ENCODE measurements at places on chromosomes 3 and 15.

- no peak for DNase-seq
These were observed 50.1 kb downstream of the PPM1L start for GRCh38 chr3:160806094-160806493.

GRCh38 chr3:127915937-127916493, 983 bp downstream of the KBTBD12 start:
- no peak for DNase-seq

DNA sequence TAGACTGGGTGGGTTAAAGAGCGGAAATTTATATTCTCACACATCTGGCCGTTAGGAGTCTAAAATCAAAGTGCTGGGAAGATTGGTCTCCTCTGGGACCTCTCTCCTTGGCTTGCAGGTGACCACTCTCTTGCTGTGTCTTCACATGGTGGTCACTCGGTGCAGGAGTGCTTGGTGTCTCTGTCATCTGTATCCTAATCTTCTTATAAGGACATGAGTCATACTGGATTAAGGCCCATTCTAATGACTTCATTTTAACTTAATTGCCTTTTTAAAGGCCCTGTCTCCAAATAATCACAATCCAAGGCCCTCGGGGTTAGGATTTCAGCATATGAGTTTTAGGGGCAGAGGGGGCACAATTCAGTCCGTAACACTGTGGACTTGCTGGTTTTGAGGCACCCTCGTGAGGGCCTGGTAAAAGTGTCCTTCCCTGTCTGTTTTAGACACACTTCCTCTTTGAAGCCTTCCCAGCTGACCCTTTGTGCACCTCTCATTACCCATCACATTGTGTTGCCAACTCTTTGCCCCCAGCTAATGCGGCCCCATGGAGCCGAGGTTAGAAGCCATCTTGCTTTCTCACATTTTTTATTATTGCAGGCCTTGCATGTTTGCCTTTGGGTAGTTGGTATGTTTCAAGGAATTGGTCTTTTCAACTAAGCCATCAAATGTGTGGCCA, 3.2 kb downstream of the XYLB start:
- DNase-seq: peak; percentile 38

- DNase-seq: no peak
These were observed 55.3 kb upstream of the VILL start for GRCh38 chr3:37935290-37935668.

DNA sequence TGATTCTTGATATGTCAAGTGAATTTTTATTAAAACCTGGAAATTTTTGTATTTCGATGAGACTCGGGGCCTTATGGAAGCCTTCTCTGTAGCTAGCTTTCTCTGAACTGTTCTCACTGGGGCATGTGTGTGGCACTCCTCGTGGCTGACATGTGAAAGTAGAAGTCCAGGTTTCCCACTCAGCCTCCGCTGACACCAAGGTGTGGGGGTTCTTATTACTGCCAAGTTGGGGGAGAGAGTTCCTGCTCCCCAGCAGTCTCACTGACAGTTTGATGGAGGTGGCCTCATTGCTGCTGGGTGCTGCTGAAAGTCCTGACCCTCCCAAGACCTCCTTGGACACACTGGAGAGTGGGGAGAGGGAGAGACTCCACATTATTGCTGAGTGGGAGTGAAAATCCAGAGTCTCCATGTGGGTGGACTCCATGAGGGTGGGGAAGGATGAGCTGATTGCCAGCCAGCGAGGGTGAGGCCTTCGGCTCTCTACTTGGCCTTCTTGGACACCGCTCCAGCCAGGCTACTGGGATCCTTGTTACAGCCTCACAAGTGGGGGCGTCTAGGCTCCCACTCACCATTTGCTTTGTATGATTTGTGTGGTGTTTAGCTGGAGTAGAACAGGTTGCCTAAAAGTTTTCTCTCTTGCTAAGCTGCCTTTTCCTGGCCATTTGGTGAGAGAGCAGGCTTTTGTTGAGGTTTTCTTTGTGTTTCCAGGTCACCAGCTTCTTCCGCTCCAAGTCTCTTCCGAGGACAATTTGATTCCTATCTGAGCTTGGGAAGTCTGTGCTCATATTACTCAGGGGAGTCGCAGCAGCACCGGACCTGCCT, 64.1 kb downstream of the LSM3 start:
- DNase-seq: no peak

DNA sequence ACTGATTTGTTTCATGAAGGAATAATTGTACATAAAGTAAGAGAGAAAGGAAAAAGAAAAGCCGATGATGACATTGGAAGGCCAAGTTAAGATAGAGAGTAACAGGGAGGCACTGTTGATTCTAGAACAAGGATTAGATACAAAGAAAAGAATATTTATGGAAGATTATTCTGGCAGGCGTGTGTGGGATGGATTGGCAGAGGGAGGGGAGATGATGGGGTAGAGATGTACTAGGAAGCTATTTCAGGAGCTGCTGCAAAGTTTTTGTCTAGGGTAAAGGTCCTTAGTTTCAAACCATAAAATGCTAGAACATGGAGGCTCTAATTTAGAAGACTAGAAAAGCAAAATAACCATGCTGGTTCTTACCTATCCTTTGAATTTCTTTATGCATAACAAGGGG, 280.0 kb upstream of the LRRN1 start:
- no peak for DNase-seq

DNA sequence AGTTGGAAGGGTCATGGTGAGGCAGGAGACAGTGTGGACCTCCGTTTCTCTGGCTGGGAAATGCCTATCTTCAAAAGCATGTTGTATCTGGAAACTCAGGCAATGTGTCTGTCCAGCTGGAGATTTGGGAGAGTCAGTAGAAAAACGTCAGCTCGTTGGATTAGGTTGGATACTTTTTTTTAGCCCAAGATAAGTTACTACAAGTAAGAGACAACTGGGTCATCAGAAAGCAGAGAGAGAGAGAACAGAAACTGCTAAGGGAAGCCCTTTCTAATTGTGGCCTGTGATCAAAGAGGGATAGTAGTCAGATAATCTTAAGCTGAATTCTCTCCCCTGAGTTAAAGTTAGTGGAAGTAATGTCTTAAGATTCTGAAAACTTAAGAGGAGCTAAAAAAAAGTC, 78.9 kb upstream of the ZNF280D start:
- DNase-seq: no peak
